NCI-H1417 (cell line): ENCODE measurements at places on chromosomes 1 and 21.

DNA sequence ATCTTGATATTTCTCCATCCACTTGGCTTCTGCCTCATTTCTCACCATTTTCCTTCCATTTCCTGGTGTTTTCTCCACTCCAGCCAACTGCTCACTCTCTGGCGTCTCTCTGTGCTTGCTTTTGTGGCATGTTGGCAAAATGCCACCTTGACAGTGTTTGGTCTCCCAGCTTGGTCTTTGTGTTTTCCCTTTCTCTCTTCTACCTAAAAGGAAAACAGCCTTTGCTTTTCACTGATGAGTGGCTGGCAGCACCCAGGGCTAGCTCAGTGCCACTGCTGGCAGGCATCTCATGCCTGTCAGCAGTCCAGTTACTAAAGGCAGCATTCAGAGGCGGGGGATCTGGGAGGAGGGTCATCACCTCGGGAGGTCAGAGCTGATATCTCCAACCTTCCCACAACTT is 55.3 kb upstream of the DSCAM start:
- DNase-seq, result peak; percentile 40

DNA sequence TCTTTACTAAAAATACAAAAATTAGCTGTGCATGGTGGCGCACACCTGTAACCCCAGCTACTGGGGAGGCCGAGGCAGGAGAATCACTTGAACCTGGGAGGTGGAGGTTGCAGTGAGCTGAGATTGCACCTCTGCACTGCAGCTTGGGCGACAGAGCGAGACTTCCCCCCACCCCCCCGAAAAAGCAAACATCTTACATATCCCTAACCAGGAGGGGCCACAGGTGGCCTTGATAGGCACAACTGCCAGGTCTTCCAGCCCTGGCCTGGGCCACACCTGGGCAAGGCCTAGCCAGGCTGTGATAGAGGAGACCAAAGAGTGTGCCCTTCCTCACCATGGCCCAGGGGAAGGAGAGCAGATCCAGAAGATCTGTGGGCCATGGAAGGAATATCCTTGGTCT is 28.6 kb upstream of the POU3F1 start:
- no peak for DNase-seq

DNA sequence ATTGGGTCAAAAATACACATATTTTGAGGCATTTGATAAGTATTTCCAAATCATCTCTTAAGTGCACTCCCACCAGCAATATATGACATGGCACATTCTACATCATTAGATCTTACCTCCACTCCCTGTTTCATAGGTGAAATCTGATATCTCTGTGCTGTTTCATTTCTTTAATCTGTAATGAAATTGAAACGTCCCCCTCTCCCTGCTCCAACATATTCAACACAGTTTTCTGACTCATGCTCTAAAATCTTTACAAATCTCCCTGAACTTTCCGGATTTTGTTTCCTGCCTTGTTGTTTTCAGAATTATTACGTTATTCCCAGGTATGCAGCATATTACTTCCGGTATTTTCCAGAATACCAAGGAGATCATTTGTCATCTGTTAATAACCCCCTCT is 66.1 kb upstream of the AKT3 start:
- DNase-seq, result no peak

DNA sequence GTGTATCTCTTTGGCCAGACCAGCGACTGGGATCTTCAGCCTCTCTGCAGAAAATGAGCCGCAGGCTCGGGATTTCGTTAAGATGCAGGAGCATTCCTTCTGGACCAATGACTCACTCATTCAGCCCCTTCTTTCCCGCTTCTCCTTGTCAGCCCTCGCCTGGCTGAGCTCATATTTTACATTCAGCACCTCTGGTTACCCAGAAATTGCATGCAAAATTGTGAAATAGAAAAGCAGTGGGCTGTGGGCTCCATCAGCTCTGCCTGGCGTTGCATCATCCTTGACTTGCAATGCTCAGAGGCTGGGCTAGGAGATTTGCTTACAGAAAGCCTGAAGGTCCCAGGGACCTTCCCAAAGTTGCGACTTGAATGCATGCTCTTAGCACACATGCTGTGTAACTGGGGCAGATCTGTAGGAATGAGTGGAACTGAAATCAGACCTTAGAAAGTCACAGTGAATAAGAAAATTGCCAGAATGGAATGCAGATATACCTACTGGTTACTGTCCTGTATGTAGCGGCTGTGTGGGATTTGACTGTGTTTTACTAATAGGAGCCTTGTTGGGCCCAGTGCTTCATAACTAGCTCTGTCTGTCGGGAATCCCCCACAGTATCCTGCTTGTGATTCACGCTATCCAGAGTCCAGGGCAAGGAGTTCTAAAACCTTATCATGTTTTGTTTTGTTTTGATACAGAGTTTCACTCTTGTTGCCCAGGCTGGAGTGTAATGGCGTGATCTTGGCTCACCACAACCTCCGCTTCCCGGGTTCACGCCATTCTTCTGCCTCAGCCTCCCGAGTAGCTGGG is 444.8 kb downstream of the KIF26B start:
- no peak for DNase-seq

- no peak for DNase-seq
Observed at GRCh38 chr1:117679299-117679698, 73.5 kb downstream of the TENT5C start.

DNA sequence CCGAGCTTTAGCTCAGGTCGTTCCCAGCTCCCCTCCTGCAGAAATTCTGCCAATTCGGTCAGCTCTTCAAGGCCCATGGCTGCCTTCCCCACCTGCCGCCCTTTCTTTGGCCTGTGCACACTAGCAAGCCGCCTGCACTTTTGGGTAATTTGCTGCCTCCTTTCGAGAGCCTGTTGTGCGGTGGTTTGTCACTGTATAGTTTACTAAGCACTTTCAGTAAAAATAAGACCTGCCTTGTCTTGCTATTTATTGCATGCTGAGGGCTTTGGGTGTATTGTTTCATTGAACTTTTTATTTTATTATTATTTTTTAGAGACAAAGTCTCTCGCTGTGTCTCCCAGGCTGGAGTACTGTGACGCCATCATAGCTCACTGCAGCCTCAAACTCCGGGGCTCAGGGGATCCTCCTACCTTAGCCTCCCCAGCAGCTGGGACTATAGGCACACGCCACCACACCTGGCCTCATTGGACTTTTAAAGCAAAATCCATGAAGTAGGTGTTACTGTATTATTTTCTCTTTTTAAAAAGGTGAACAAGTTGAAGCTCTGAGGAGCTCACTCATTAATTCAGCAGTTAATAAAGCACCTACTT is 1.1 kb upstream of the FABP3 start:
- no peak for DNase-seq

DNA sequence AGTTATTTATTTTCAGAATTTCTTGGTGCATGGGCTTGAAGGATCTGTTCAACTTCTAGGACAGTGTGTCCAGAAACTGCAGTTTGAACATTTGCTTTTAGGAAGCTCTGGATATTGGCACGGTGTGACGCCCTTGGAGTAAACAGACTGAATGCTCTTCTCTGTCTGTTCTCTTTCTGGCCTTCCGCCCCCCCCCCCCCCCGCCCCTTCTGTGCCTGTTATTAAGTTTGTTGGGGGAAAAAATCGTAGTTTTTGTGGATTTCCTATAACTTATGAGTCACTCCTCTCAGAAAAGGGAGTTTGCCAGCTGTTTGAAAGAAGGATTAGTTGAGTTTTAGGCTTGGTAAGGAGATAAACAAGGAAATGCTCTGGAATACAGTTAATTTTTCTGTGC is 1.2 kb downstream of the KCTD3 start:
- no peak for DNase-seq

DNA sequence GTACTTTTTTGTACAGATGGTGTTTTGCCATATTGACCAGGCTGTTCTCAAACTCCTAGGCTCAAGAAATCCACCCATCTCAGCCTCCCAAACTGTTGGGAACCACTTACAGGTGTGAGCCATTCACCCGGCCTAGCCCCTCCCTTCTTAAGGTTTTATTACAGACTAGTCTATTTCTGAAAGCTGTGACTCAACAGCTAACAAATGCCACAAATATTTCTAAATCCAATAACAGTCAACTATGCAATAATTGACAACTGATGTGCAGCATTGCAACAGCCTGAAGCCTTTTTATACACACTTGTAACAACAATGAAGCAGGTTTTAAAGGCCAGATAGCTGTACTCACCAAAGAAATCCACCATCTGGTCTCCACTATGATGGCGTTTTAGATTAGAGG is 51.4 kb downstream of the GRIK1 start:
- DNase-seq, result no peak

DNA sequence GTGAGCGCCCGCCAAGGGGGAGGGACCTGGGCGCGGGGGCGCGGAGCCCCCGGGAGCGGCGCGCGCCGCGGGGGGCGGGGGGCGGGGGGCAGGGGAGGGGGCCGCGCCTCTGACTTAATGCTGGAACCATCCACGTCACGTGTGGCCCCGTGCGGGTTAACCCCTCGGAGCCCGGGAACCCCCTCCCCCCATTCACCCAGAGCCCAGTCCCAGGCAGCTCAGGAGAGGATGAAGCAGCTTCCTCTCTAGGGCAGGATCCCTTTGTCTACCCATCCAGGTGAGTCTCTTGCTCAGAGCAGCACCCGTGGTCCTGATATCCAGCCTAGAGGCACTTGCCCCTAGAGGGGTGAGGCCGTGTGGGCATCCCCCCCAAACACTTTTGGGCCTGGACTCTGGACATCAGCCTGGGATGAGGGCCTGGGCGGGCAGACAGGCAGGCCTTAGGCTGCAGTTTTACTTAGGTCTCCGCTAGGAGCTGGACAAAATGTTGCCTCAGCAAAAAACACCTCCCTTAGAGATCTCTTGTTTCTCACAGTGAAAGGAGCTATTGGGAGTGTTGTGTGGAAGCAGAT is at the start of gene ALX3:
TSS of gene ALX3 (minus strand) at position 2 of the 572 bp plus-strand sequence. CDS start 60 bp downstream, outside the sequence.
- no peak for DNase-seq

DNA sequence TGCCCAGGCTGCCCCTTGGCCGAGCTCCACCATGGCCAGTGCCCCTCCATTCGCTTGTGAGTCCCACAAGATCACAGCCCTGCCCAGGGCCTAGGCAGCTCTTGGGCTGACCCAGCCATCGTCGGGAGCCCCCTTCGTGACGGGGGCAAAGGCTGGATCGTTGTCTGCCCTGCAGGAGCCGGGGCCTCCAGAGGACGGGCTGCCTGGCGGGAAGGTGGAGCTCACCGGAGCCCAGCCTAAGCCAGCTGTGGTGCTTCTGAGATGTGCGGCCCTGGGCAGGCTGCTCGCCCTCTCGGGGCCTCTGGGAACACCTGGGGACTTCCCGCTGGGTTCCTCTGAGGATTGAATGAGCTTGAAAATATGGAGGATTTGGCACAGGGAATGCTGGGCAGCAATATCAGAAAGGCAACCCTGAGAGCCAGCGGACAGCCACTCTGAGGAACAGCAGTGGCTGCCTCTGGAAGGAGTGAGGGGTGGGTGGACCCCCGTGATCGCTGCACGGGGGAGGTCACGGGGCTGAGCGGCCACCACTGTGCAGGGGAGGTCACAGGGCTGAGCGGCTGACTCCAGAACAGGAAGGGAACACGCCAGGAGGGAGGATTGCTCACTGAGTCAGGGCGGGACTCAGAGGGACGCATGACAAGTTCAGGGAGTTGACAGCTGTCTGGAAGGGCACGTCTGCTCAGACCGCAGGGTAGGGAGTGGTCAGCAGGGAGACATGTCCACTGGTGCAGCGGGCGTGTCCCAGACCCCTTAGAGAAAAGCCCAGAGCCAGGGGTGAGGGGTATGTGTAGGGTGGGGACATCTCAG is 19.3 kb downstream of the TP73 start:
- DNase-seq, result peak; percentile 74

DNA sequence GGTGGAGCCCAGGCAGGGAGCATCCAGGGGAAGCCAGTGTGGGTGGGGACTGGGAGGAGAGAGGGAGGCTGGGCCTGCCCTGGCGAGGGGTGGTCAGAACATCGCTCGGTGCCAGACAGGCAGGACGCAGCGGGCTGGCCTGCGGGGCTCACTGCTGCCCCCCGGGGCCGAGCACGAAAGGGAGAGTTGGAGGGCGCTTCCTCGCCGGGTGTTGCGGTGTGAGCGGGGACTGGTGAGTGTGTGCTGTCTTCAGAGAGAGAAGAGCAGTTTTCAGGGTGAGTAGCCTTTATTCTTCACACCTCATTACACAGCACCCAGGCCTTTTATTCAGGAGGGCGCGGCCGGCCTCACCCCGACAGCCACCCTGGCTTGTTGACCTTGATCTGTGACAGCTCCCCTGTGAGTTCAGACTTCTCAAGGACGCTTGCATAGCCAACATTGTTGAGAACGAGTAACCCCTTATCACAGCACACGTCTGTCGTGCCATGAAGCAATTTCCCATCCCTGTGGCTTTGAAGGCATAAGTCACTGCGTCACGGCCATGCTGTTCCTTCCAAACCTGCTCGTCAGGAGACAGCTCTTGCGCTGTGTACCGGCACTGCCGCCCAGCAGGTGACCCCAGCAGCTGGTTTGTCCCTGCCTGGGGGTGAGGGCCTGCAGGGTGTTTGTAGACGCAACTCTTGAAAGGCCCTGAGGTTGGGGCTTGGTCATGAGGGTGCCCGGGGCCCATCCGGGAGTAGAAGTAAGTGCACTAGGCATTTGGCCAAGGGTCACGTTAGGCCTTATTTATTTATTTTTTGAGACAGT is 54.6 kb downstream of the PRKCZ start:
- DNase-seq, result peak; percentile 80

DNA sequence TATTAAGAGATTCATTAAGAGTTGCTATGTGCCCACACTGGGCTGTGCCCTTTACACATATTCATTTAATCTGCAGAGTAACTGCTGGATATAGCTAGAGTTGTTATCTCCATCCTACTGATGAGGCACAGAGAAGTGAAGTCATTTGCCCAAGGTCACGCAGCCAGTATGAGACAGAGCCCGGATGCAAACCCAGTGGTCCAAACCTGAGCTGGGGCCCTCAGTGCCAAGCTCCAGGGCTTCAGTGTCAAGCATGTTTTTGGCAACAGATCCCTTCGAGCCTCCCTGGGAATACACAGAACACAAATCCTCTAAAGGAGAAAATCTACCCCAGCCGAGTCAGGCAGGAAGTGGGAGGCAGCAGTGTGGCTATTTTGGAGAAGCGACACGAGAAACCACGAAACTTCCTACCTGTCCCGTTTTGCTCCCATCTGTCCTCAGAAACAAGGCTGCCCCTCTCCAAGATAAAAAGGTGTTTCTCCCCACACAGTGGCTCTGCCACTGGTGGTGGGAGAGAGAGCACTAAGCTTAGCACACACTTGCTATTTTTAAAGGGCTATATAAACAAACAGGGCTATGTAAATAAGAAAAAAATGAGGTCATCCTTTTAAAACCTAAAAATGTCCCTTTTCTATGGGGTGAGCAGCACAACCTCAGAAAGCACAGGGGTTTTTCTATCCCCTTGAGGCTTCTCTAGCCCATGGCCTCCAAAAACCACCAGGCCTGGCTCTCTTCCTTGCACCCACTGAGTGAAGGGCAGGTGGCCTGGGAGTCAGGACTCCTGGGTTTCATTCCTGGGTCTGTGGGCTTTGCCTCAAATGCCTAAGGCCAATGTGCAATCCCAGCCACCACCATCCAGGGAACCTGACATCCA is 138.6 kb upstream of the EDN2 start:
- DNase-seq, result no peak
